ENCODE measurements at places on chromosomes 1 and 21. TPM values are rescaled to one million over a fixed set of nuclear protein-coding genes. Genes with fewer than 3 reads are reported as not detected.

GRCh38 chr1:24951337-24951736 is 21.3 kb upstream of the RUNX3 start:
- no peaks in the 10 kb centered on the region for H3K4me1 ChIP-seq
- no peaks in the 10 kb centered on the region for H3K36me3 ChIP-seq
- no peaks in the 10 kb centered on the region for H3K27me3 ChIP-seq
- no peak overlapping the region for H3K27ac ChIP-seq
- no peak for DNase-seq

GRCh38 chr1:53559854-53560580 is 100.8 kb downstream of the DMRTB1 start:
- H3K27ac ChIP-seq = no peak overlapping the region
- no peaks in the 10 kb centered on the region for H3K27me3 ChIP-seq
- no peaks in the 10 kb centered on the region for H3K4me1 ChIP-seq
- H3K4me3 ChIP-seq = no peak overlapping the region
- no peaks in the 10 kb centered on the region for H3K36me3 ChIP-seq

GRCh38 chr1:172717722-172718465 is 59.0 kb downstream of the FASLG start:
- H3K27ac ChIP-seq = no peak overlapping the region
- DNase-seq = no peak

Gene GCSAML
- 2.2 TPM for total RNA-seq

DNA sequence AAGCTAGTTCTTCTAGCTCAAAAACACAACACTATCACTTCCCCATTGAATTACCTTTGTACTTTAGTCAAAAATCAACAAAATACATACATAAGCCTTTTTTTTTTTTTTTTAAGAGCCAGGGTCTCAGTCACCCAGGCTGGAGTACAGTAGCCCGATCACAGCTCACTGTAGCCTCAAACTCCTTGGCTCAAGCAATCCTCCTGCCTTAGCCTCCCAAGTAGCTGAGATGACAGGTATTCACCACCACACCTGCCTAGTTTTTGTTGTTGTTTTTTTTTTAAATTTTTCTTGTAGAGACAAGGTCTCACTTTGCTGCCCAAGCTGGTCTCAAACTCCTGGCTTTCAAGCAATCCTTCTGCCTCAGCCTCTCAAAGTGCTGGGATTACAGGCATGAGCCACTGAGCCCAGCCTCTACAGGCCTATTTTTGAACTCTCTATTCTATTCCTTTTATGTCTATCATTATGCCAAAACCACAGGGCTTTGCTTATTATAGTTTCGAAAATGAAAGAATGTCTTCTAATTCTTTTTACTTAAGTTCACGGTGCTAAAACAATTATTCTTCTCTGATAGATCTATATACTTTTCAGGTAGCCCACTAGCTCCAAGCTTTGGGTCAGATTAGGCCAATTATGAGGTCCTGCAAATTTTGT is 29.6 kb downstream of the GPBP1L1 start:
- H3K4me1 ChIP-seq = no peaks in the 10 kb centered on the region
- H3K36me3 ChIP-seq = peaks cover 91% of the 10 kb centered on the region
- no peaks in the 10 kb centered on the region for H3K27me3 ChIP-seq
- DNase-seq = no peak
- H3K27ac ChIP-seq = no peak overlapping the region

- H3K27me3 ChIP-seq = no peaks in the 10 kb centered on the region
- no peaks in the 10 kb centered on the region for H3K36me3 ChIP-seq
- H3K27ac ChIP-seq = no peak overlapping the region
- H3K4me3 ChIP-seq = no peak overlapping the region
- peaks cover 51% of the 10 kb centered on the region for H3K4me1 ChIP-seq
- DNase-seq = no peak
These were observed 31.6 kb downstream of the TGFB2 start for GRCh38 chr1:218376722-218377121.

GRCh38 chr1:99992760-99993467 is 23.1 kb downstream of the SLC35A3 start:
- H3K27me3 ChIP-seq = no peaks in the 10 kb centered on the region
- no peak overlapping the region for H3K27ac ChIP-seq
- H3K4me3 ChIP-seq = no peak overlapping the region
- H3K4me1 ChIP-seq = no peaks in the 10 kb centered on the region

Gene YARS1
- 96.7 TPM for total RNA-seq

Gene MAP10
- total RNA-seq = 2.6 TPM

- no peak overlapping the region for H3K4me3 ChIP-seq
- DNase-seq = no peak
- H3K4me1 ChIP-seq = peaks cover 11% of the 10 kb centered on the region
- no peaks in the 10 kb centered on the region for H3K27me3 ChIP-seq
- H3K36me3 ChIP-seq = no peaks in the 10 kb centered on the region
These were observed 1.7 kb upstream of the PBX1 start for GRCh38 chr1:164557270-164557669.

- no peaks in the 10 kb centered on the region for H3K36me3 ChIP-seq
- H3K4me1 ChIP-seq = no peaks in the 10 kb centered on the region
These were observed 35.1 kb downstream of the LHX4 start for GRCh38 chr1:180265201-180265600.

GRCh38 chr1:172638885-172639831 is 19.7 kb upstream of the FASLG start:
- H3K27ac ChIP-seq = no peak overlapping the region
- peaks cover 9% of the 10 kb centered on the region for H3K4me1 ChIP-seq
- no peaks in the 10 kb centered on the region for H3K27me3 ChIP-seq
- no peak for DNase-seq
- H3K36me3 ChIP-seq = no peaks in the 10 kb centered on the region
- no peak overlapping the region for H3K4me3 ChIP-seq

Data from lower lobe of right lung (tissue), 2 donors.